Inflammatory macrophage treated with lipopolysaccharide for 1 hour (primary cell): ENCODE measurements at places on chromosomes 3 and 15.

- DNase-seq = peak; percentile 93
Observed at GRCh38 chr15:59002418-59002859, 15.0 kb downstream of the RNF111 start.

DNA sequence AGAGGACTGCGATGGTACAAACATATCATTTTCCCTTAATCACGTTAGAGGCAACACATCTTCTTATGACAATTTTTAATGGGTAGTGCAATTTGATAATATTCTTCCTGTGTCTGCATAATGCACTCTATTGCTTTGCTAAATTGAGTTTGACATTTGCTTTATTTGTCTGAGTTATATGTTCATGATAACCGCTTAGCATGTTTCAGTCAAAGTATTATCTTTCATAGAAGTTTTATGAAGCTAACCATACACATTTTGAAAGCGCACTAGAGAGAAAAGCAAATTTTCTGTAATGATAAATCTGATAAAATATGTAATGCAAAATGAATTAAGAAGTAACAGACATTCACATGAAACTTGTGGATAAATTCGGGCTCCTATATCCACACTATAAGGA, 1276.9 kb downstream of the ZPLD1 start:
- DNase-seq = no peak

DNA sequence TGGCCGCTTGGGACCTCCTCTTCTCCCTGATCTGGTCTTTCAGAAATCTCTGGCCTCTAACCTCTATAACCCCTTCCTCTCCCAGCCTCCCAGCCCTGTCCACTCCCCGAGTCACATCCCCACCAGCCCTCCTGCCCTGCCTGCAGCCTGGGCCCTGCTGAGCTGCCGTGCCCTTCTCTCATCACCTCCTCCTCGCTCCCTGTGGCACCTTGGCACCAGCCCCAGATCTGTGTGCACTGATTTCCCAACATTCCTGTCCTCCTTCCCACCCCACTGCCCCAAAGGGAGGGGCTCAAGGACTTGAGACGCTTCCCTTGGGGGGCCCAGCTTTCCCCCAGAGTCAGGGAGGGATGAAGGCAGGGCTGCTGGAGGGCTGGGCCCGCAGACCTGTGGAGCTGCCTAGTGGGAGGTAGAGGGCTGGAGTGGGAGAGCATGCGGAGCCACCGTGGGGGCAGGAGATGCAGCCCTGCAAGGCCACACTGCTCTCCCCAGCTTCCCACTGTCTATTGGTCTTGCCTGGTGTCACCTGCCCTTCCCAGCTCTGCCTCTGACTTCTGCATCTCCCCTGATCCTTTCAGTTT, 42.7 kb downstream of the EXOG start:
- DNase-seq = no peak

GRCh38 chr3:127762077-127762786, 60.1 kb downstream of the MGLL start:
- peak; percentile 62 for DNase-seq

DNA sequence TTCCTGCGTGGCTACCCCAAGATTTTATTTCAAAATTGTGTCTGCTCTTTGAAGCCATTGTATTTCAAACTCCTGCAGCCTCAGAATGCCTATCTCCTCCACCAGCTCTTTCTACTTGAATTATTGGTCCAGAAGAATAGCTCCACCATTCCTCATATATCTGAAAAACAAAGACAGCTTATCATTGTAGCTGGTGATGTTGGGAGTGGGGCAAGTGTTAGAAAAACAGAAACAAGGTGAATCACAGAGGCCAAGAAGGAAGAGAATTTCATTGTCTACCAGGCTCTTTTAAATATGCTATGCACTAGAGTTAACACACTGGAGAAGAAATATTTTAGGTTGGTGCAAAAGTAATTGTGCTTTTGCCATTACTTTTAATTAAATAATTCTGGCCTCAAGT, 307.9 kb upstream of the ROPN1 start:
- no peak for DNase-seq

DNA sequence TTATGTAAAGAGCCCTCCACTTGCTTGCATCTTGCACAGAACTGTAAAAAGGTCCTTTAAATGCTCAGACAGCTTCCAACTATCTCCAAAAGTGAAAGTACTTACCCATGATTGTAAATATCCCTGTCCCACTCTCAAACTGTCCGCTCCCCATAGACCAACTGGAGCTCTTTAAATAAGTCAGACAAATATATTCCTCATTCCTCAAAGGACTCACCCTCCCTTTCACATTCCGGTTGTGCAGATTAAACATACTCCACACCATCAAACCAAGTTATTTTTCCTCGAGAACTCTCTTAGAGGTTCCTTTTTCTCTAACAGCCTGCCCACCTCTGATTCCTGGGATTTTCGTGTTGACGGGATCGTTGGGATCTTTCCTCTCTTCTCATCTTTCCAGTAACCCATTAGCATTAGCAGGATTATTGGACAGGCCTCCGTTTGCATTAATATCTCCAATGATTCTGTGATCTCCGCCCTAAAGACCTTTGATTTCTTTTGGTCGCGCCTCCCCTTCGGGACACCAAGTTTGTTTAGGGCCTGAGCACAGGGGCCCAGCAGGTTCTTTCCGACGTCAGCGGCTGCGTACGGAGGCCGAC, 763 bp downstream of the GOLGB1 start:
- DNase-seq = peak; percentile 46

GRCh38 chr3:13220991-13221390, 147.8 kb upstream of the IQSEC1 start:
- no peak for DNase-seq

DNA sequence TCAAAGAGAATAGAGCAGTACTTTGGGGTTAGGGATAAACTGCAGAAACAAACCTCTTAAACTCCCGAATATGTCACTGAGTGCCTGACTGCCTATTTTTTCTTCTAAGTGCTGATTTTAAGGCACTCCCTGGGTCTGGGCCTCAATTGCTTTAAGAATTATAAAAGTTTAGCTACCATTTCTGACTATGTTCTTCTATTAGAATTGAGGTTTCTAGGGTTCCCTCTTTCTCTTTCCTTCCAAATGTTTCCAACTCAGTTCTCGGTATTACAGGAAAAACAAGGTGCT, 28.9 kb downstream of the PLS1 start:
- DNase-seq = no peak

DNA sequence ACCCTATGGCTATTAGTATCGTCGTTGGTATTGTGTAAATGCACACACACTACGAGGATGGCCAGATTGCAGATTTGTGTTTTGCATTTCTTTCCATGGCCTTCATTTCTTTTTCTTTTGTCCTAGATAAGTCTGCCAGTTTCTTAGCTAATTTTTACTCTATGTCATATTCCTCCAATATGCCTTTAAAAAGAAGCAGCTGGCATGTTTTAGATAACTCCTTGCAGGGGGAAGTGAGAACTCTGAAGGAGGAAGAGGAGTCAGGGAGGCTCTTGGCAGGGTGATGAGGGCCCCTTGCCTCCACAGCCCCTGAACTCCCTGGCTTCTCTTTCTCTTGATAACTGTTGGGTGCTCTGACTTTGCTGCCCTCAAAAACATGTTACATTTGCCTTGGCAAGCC, 244.0 kb downstream of the GABRG3 start:
- DNase-seq = no peak

GRCh38 chr3:156978481-156978961, 152.4 kb downstream of the LEKR1 start:
- peak; percentile 38 for DNase-seq

DNA sequence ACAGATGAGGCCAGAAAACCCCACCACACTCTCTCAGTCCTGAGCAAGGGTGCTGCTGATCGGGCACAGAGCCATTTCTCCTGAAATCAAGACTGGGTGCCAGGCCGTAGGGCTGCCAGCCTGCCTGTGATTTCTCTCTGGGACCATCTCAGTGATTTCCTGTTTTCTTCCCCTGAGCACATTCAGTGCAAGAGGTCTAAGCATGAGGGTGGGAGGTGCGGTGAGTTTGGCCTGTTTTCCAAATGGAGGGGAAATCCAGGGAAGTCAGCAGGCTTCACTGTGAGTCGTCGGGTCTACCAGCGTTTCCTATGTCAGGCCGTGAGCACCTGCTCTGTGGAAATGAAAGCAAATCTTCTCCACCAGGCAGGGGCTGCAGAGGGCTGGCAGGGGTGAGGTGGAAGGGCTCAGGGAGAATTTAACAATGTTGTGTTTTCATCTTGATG, 82.3 kb downstream of the ST6GAL1 start:
- DNase-seq = peak; percentile 63

GRCh38 chr15:96245252-96245651, 85.2 kb upstream of the NR2F2 start:
- no peak for DNase-seq

DNA sequence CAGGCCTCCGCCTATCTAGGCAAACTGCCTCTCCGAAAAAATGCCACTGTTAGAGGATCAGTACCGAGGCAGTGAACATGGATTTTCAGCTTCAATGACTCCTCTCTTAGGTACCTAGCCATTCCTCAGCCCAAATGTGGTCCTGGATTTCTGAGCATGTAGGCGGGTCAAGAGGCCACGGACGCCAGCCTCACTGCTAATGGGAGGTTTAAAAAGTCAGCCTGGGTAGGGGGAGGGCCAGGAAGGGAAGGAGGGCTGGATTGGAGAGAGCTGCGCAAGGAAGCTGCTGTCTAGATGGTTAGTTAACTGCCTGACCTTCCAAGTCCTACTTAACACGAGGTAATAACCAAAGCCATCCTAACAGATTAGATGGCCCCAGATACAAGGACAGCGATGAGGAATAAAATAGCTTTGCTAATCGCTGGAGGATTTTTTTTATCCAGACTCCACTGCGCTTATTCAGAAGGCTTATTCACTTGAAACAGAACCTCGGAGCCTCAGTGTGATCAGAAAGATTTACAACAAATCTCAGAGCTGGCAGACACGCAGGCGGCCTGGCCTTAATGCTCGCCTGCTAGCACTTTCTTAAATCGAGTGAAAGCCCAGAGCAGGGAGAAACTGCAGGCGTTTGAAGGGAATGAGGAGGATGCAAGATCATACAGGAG, 34.3 kb downstream of the TLE3 start:
- no peak for DNase-seq

DNA sequence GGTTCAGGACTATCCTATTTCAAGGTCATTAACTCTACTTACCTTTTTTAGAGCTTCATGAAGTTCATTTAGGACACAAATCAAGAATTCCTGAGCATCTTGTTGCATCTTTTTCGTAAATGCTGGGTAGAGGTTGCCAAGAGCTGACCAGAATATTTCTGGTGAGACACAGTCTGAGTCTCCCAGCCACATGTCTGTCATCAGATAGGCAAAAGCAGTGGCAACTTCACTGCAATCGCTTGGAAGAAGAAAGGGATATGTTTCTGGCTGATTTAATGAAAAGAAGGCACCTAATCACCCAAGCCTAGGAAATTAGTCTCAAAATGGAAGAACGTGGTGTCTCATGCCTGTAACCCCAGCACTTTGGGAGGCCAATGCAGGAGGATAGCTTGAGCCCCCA, 2.9 kb downstream of the USP50 start:
- DNase-seq = no peak

DNA sequence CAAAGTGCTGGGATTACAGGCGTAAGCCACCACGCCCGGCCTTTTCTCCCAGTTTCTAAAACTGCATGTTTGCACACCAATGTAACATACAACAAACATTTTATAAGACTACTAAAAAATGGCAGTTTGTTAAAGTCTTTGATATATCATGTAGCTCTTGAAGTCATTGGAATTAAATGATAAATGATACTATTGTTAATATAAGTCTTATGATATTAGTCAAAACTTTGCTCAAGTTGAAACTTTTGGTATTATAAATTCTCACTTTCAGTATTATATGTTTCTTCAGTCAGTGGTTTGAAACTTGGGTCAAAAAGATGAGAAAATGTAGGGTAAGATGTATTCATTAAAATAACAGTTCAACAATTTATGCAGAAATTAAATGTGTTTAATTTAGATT, 117.6 kb upstream of the TBL1XR1 start:
- no peak for DNase-seq

GRCh38 chr3:184970186-184970585, 158.2 kb downstream of the VPS8 start:
- DNase-seq = no peak

DNA sequence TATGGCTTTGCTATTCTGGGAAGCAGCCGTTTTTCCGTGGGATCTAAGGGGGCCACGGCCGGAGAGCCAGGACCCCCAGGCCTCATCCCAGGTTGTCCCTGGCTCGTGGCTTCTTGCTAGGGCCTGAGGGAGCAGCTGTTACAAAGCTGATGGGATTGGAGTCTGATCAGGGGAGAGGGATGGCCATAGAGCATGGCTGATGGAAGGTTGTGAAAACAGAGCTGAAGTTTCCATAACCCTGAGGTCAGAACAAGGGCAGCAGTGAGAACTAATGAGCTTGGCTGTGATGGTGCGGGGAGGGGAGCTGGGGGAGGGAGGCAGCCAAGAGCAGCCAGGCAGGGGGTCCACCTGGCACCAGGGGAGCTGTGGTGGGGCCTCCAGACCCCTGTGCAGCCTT, 63.0 kb downstream of the LINGO1 start:
- DNase-seq = peak; percentile 13

GRCh38 chr15:98138910-98139309, 178.4 kb downstream of the ARRDC4 start:
- no peak for DNase-seq

- peak; percentile 10 for DNase-seq
Observed at GRCh38 chr15:43376017-43376705, 5.3 kb downstream of the TUBGCP4 start.

GRCh38 chr3:95815828-95816227, 998.6 kb upstream of the EPHA6 start:
- no peak for DNase-seq
